Stimulated activated CD4-positive, alpha-beta T cell treated with anti-CD3 and anti-CD28 coated beads, Interleukin-2, amount 100 ng/mL, for 48 hours (primary cell): ENCODE measurements at places on chromosomes 7 and 10.

GRCh38 chr7:2792235-2792634, 51.9 kb downstream of the GNA12 start:
- DNase-seq: no peak

DNA sequence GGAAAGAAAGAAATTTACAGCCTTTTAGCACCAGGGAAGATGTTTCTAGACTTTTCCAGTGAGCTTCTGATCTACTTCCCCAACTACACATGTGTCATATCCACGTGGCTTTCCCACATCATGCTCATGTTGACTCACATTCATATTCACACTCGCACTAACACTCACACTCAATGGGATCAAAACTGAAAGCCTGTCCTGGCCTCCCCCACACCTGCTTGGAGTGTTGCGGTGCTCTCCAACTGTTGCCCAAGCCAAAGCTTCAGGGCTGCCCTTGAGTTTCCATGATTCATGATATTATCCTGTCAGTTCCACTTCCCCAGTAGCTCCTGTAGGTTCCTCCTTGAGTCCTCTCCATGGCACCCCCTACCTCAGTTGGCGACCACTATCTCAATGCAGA, 444.4 kb downstream of the GATA3 start:
- DNase-seq: no peak

DNA sequence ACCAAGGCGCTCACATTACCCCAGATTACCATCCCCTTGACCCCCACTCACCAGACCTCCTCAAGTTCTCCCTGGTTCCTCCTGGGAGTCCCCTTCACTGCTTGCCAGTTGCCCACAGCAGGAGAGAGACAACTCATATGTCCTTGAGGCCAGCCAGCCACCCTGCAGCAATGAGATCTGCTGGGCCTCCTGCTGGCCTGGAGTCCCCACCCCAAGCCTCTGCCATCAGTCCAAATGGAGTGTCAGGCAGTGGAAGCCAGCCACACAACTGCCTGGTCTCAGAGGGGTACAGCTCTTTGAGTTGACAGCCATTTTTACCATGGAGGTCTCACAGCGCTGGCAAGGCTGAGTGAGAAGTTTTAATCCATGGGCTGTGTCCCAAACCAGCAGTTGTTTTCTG, 53.0 kb upstream of the EXOC4 start:
- no peak for DNase-seq

- no peak for DNase-seq
Observed at GRCh38 chr10:74206746-74207145, 55.7 kb downstream of the ADK start.

- no peak for DNase-seq
Observed at GRCh38 chr7:17916786-17917185, 23.5 kb downstream of the SNX13 start.

DNA sequence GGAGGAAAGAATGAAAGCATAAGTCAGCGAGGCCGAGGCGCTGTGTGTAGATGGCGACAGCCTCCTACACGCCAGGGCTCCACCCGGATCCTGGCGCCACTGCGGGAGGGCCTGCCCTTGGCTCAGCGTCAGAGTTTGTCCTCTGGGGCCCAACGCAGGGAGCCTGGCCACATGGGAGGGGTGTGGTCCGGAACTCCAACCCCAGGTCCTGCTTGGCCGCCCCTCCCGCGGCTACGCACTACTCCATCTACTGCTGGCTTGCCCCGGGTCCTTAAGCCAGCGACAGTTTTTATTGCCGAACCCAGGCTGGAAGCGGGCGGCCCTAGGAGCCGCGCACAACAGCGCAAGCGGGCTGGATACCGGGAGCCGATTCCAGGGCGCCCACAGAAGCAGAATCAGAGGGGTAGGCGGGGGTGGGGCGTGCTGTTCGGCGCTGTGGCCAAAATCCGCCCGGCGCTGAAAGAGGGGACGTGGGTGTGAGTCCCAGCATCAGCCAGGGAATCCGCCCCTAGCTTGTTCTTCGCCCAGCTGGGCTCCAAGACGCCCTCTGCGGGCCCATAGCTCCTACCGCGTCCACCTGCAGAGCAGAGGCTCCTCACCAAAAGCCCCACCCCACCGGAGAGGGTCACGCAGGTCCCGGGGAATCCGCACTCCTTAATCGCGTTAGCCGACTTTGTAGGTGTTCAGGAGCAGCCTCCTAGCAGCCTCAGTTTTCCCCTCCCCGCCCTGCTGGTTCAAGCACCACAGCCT, 4.5 kb downstream of the KAZALD1 start:
- DNase-seq: no peak
